Activated T-helper 9 cell treated with anti-CD3 and anti-CD28 coated beads, Interleukin-2, amount 50 U/mL, for 16 hours (primary cell): ENCODE measurements at places on chromosomes 12 and 14.

DNA sequence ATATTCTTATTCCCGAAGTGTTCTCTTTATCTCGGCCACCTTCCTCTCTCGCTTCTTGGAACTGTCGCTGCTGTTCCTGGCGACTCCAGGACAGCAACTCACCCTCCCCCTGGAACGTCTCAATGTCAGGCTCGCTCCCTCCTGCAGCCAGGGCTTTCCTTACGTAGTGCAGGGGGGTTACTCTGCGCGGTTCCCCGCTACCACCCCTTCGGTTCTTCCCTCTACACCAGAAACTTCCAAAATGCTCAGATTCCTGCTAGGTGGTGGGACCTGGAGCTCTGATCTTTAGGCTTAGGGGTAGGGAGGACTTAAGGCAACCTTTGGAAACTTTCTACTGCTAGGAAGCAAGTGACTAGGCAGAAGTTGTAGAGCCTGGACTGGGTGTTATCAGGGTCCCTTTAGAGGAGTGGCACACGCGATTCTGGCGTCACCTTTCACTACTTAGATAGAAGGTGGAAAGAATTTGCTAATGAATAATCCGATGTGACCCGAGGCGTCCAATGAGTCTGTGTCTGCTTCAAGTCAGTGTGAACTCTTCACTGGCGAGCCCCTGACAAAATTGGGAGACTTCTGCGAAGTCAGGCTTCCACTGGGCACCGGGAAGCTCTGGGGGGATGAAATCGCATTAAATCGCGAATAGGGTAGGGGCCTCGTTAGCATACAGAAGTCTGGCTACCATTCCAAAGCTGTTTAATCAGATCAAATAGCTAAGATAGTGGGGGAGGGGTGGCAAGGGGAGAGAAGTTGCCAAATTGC is 900 bp upstream of the DPF3 start:
- DNase-seq, result no peak

DNA sequence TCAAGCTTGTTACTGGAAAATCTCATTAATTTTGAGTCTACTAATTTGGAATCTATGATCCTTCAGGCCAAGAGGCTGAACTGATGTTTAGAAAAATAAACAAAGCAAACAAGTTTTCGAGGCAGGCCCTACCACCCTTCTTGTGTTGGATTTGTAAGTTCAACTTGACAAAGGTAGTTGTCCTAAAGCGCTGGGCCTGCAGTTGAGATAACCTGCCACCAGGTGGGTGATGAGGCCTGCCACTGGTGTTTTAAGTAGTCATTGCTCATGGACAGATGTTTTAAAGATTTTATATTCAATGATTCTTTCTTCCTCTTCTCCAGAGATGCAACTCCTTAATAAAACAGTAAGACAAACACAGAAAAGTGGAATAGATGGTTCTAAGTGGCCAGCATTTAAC is 19.4 kb downstream of the ACVRL1 start:
- DNase-seq, result peak; percentile 16

DNA sequence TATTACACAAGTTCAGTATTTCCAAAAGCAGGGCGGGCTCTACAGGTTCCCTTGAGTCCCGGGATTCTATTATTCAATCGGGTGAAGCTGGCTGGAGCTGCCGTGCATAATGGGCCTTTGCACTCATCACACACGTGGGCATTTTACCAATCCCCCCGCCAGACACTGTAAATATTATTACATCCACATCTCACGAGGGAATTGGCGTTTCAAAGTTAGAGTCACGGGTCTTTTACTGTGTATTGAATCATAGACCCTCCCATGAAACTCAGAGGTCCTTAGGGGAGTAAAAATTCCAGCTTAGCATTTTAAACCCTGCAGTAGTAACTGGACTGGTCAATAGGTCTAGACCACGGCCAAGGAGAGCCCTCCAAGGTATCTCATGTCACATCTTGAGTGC is 70.3 kb downstream of the MAP1LC3B2 start:
- no peak for DNase-seq

DNA sequence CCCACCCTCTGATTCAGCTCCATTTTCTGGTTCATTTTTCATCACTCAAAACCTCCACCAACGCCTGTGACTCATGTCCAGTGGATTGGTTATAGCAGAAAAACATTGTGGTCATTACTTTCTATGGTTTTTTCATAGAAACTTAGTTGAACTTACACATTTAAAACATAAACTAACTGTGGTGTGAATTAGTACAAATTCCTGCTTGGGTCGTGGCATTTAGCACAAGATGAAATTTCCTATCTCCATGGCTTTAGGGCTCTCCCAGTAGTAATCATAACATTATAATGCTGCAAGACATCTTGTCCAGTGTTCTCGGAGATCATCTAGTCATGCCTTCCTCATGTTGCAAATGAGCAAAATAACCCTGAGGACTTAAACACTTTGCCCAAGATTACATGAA is 7.1 kb downstream of the RNASE7 start:
- DNase-seq, result no peak

DNA sequence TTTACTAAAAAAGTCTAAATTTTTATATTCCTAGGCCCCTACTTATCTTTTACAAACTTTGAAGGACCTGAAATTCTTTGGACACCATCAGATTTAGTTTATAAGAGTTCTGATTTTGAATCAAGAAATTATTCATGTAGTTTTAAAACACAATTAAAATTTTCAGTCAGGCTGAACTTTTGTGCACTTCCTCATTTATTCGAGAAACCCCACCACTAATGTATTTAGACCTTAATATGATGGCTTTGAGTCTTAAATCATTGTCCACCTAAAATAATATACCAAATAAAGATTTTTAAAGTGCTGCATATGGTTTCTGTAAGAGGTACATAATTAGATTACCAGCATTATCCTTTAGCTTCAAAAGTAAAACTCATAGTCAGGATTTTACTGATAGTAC is 103.4 kb downstream of the PAWR start:
- DNase-seq, result no peak

GRCh38 chr14:34247605-34248004 is 214.4 kb downstream of the SPTSSA start:
- no peak for DNase-seq
